ENCODE measurements at places on chromosomes 7 and 10. TPM values are rescaled to one million over a fixed set of nuclear protein-coding genes. Genes with fewer than 3 reads are reported as not detected.

- no peak for DNase-seq
These were observed 4.3 kb downstream of the TTYH3 start for GRCh38 chr7:2635810-2636701.

DNA sequence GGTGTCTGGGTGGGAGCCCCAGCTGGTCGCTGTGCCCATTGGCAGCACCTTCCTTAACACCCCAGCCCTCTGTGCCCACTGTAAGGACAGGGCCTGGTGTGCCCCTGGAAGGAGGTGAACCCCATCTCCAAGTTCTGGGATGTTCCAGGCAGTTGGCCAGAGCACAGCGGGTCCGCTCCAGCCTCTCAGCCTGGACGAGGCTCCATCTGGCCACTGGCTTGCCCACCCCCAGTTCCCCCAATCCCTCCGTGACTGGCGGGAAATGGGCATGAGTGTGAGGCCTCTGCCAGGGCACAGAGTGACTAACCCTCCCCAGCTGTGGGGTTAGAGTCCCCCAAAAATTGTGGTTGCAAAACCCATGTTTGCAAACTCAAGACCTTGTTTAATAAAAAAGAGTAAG, 15.6 kb downstream of the GRIFIN start:
- DNase-seq: no peak

Gene PITRM1
- total RNA-seq: 83.7 TPM

GRCh38 chr7:28001896-28002295, 178.7 kb downstream of the JAZF1 start:
- no peak for DNase-seq

Gene THSD7A
- total RNA-seq: 16.5 TPM

DNA sequence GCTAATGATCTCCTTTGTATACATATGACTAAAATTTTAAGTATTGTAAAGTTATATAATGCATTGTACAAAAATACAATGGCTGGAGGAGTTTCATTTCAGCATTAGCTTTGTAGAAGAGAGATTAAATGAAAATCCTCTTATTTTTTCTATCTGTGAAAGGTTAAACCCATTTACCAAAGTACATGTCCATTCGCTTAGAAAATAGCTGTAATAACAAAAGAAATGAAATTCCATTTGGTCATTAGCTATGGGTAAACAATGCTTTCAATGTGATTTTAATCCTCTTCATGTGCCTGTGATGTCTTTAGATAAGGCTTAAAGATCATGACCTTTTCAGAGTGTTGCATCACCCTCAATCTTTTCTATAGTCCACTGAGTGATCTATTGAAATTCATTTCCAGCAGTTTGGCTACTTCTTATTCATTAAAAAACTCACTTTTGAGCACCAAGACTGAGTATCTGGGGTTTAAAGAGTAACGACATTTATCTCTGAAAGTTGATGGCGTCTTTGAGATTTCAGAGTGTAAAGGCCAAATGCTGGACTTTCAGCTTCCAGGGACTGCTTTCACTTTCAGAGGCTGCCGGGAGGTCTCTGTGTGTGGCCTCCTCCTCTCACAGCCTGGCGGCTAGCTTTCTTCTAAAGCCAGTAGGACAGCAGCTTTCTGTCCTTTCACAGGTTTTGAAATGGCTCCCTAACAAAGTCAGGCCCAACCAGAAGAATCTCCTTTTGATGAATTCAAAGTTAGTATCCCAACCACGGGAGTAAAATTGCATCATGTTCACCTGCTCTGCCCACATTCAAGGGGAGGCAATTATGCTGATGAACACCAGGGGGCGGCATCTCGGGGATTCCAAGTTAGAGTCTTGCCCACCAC, 701.4 kb upstream of the COBL start:
- no peak for DNase-seq

- DNase-seq: no peak
These were observed 5.6 kb downstream of the BTBD16 start for GRCh38 chr10:122276611-122277208.

Gene CUBN
- 38.5 TPM for total RNA-seq

GRCh38 chr7:134721171-134721570, 58.3 kb upstream of the CALD1 start:
- no peak for DNase-seq
